A549 treated with DMSO at 1 μM for 4 hours (cell line): ENCODE measurements at places on chromosomes 2 and 18. TPM values are rescaled to one million over a fixed set of nuclear protein-coding genes. Genes with fewer than 3 reads are reported as not detected.

CHRNG gene
- not detected in 5 replicates for total RNA-seq

MERTK gene
- 1.7 to 2.7 TPM (median 2.1 TPM) in 5 replicates for total RNA-seq

SCLY gene
- total RNA-seq, result 19.7 to 26.6 TPM (median 23.2 TPM) in 5 replicates

OTOS gene
- 0.21 TPM in 1 of 5 replicates, not detected in the others for total RNA-seq

SULT1C3 gene
- not detected in 5 replicates for total RNA-seq

NFU1 gene
- total RNA-seq, result 40.4 to 52.8 TPM (median 47.3 TPM) in 5 replicates

C2orf80 gene
- total RNA-seq, result not detected in 5 replicates

CIB4 gene
- total RNA-seq, result 0.16 to 0.31 TPM (median 0.26 TPM) in 3 of 5 replicates, not detected in the others

NPAS2 gene
- 76.8 to 130 TPM (median 103 TPM) in 5 replicates for total RNA-seq

RMDN2 gene
- 4.4 to 5.1 TPM (median 4.8 TPM) in 5 replicates for total RNA-seq

PCARE gene
- not detected in 5 replicates for total RNA-seq

GRP gene
- not detected in 5 replicates for total RNA-seq

TUBB8B gene
- 0.14 TPM in 1 of 5 replicates, not detected in the others for total RNA-seq

KIAA2012 gene
- not detected in 5 replicates for total RNA-seq

L3MBTL4 gene
- 0.07 to 0.08 TPM in 2 of 5 replicates, not detected in the others for total RNA-seq

SKA1 gene
- total RNA-seq, result 12.2 to 15.2 TPM (median 15.0 TPM) in 5 replicates

DSG2 gene
- total RNA-seq, result 48.7 to 82.8 TPM (median 68.1 TPM) in 5 replicates

PRADC1 gene
- 17.6 to 24.6 TPM (median 23.8 TPM) in 5 replicates for total RNA-seq
